Hypothalamus (tissue), 51 donors: ENCODE measurements at places on chromosomes 1 and 21.

DNA sequence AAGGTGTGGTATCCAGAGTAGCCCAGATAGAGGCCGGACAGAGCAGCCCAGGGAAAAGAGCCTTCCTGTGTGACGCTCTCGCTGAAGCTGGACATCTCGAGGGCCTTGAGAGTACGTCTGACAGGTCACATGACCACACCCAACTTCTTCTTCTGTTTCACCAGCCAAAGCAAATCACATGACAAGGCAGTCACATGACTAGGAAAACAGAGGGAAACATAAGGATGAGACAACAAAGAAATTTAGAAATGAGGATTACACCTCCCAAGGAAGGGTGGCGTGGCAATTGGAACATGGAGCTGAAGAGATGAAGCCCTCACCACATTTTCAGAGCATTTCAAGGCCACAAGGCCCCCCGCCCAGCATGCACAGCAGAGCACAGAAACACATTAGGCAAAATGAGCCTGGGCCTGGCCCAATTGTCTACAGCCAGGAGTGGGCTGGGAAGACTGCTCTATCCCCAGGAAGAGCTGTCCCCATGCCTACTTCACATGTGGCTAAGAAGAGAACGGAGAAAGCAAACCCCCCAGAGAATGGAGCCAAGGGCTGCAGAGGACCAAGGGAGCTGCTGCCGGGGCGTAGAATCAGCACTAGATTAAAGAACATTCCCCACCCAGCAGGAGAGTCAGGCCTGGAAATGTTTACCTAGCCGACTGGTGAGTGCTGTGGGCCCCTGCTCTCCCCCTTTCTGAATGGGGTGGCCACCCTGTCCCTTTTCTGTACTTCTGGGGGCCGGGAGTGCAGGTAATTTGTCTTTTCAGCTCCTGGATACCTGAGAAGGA is 305.1 kb downstream of the NPHP4 start:
- no peak for DNase-seq

DNA sequence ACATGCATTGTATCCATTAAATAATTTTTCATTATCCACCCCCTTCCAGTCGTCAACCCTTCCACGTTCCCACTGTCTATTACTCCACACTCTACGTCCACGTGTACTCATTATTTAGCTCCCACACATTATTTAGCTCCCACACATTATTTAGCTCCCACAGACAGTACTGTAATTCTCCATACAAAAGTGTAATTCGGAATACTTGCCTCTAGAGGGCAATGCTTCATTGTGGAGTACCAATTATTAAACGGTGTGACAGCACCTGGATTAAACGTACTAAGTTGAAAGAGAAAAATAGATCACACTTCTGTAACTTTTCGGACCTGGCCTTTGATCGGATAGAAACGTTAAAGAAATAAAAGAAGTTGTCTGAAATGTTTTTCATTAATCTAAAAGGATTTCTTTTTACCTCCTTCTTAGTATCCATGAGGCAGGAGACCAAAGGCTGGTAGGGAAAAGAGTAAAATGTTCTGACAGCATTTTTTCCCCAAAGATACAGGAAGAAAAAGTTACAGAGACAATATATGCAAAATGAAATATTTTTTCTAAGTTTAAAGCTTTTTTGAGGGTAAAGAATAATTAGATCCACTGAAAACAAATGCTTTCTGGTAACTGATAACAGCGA is 99.2 kb downstream of the LHX8 start:
- no peak for DNase-seq

DNA sequence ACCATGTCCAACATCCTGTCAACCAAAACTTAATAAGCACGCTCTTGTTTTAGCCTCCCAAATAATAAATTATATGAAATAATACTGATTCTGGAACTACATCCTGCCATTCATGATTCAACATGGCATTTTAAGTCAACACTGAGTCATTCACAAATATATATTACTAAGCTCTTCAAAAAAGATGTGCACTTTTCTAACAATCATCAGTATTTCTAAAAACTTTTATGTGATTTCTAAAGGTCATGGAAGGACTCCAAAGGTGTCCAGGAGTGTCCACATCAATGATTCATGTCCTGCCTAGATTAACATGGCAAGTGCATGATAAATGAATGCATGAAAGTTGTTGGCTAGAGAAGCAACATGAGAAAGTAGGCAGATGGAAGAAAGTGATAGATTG is 51.6 kb downstream of the NEGR1 start:
- no peak for DNase-seq

- no peak for DNase-seq
Observed at GRCh38 chr1:164581762-164582161, 22.8 kb downstream of the PBX1 start.

GRCh38 chr1:96309783-96310182 is 411.8 kb upstream of the PTBP2 start:
- DNase-seq, result no peak

DNA sequence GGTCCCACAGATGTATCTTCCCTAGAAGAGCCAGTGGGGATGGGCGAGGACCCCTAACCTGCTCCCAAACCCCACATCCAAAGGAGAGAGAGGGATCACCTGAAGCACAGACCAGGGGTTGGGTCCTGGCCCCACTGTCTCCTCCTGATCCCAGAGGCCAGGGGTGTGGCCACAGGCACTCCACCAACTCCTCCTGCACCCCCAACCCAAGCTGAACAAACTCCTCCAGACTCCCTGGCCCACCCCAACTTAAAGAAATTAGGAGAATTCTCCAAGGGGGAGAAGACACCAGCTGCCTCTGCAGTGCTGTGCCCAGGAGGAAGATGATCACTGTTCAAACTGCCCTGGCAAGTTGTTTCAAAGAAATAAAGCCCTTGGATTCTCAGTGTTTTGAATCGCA is 4.5 kb upstream of the PRAMEF12 start:
- no peak for DNase-seq

DNA sequence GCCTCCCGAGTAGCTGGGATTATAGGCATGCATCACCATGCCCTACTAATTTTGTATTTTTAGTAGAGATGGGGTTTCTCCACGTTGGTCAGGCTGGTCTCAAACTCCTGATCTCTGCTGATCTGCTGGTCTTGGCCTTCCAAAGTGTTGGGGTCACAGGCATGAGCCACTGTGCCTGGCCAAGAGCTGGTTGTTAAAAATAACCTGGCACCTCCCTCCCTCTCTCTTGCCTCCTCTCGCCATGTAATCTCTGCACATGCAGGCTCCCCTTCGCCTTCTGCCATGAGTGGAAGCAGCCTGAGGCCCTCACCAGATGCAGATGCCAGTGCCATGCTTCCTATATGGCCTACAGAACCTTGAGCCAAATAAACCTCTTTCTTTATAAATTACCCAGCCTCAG is 74.7 kb upstream of the TLR5 start:
- no peak for DNase-seq

GRCh38 chr1:192587386-192588266 is 12.1 kb downstream of the RGS1 start:
- DNase-seq, result no peak

- no peak for DNase-seq
Observed at GRCh38 chr1:61520401-61520800, 204.5 kb downstream of the TM2D1 start.
